Right forelimb (tissue), 1 donor: ENCODE measurements at places on chromosomes 4 and X.
A peak's percentile ranks its signal among the peaks of the same experiment; 100 is the strongest.

DNA sequence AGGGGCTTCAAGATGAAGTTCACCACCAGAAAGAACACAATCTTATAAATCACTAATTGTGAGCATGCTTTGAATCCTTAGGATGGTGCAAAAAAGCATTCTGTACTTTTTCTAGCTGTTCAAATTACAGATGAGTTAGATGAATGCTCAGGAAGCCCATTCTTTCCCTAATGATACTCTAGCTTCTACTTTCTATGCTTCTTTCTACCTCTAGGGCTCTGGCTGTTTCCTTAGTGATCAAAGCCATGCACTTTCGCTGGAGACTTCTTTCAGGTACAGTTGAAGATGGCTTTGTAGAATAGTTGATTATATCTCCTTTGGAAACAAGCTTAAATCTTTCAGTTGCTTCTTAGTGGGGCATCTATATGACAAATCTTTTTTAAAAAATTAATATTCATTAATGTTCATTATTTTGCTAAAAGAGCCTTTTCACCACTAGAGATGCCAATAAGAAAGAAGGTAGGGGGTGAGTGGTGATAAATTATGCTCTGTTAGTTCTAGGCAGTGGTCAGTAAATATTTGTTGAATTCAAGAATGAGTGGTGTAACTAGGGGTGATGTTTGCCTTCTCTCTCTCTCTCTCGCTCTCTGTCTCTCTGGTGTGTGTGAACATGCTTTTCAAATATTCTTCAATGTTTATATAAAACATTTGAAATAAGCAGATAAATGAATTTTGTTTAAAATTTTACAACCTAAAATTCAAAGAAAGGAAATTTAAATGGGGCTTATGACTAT, 169.4 kb downstream of the GLUD2 start:
- DNase-seq: no peak

- no peak for DNase-seq
Measured at GRCh38 chr4:147689067-147689466, 5.1 kb upstream of the PRMT9 start.

DNA sequence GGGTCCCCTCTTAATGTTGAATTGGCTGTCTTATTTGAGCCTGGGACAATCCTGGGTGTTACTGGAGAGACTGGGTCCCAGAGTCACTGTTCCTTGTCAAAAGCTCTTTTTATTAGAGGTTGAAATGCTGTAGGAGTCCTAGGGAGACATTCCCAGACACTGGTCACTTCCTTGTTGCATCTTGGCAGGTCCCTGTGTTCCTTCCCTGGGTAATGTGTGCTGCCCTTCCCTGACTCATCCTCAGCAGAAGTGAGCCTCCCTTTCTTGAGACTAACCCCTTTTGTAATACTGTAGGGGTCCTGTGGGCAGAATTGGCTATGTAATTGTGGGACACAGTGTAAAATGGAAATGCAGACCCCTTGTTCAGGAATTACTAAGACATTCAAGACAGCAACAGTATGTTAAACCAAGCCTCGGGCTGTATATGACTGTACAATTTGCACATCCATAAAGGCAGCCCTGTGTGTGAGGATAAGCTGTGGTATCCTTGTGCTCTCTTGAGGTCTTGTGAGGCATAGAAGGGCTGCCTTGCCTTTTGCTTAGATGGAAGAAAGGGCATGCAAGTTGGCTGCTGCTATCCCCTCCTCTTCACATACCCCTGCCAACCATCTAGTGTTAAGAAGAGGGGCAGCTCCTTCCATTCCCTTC, 53.5 kb downstream of the DCLK2 start:
- no peak for DNase-seq

- DNase-seq: no peak
Measured at GRCh38 chr4:167602157-167602556, 367.9 kb upstream of the SPOCK3 start.

- no peak for DNase-seq
Measured at GRCh38 chrX:153642655-153643430, 4.2 kb upstream of the DUSP9 start.

DNA sequence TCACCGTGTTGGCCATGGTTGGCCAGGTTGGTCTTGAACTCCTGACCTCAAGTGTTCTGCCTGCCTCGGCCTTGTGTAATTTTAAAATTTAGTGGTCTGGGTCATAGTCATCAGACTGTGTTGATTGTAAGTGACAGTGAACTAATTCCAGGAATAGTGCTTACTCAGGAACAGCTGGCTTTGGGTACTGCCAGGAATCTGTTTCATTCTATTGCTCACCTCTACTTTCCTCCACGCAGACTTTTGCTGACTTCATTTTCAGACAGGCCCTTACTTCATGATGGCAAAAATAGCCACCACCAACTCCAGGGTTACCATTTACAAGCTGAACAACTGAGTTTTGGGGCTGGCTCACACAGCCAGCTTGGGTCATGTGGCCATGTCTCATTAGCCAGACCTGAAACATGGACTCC, 54.6 kb downstream of the FNIP2 start:
- no peak for DNase-seq

DNA sequence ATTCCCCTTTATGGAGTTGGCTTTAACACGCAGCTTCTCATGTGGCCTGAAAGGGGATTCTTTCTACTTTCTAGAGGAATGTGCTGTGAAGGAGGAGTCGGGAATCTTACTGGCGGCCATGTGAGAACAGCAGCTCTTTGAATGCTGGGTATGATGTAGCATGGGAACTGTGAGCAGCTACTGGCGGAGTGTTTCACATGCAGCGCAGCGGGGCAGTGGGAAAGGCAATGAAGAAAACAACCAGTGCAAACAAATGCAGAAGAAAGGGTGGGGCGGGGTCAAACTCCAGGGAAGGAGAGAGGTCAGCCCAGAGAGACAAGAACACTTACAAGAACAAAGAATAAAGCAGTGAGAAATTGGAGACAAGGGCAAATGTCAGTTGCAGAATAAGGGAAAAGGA, 363.8 kb upstream of the FTHL17 start:
- DNase-seq: peak; percentile 49

DNA sequence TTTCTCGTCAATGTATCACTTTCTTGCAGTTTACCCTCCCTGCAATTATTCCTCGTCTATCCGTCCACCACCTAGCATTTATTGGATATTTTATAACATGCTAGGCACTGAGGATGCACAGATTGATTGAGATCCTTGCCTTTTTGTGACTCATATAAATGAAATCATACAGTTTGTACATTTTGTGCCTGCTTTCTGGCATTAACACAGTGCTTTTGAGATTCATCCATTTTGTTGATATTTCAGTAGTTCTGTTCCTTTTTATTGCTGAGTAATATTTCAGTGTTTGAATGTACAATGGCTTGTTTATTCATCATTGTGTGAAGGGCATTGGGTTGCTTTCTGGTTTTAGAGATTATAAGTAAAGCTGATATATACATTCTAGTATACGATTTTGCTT, 841 bp downstream of the TBC1D19 start:
- DNase-seq: no peak

GRCh38 chr4:67291644-67292043, 253.7 kb downstream of the CENPC start:
- no peak for DNase-seq

DNA sequence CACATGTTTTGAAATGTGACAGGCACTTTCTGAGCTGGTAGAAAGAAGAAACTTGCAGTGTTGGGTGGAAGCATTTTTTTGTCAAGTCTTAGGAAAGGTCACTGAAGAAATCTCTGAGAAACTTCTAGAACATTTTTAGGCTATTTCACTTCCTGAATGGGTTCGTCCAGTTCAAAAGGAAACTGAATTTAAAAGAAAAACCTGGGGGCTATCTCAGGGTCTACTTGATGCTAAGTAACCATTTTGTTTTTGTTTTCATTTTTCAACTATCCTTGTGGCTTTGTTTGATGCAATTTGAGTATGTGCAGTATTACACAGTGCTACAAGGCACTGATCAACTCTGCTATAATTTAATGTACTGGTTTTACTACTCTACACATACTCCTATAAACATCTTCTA, 34.0 kb upstream of the AMOT start:
- DNase-seq: no peak

- DNase-seq: no peak
Measured at GRCh38 chrX:20394451-20394850, 127.7 kb upstream of the RPS6KA3 start.

GRCh38 chr4:10108818-10109783, 7.5 kb downstream of the WDR1 start:
- DNase-seq: no peak

DNA sequence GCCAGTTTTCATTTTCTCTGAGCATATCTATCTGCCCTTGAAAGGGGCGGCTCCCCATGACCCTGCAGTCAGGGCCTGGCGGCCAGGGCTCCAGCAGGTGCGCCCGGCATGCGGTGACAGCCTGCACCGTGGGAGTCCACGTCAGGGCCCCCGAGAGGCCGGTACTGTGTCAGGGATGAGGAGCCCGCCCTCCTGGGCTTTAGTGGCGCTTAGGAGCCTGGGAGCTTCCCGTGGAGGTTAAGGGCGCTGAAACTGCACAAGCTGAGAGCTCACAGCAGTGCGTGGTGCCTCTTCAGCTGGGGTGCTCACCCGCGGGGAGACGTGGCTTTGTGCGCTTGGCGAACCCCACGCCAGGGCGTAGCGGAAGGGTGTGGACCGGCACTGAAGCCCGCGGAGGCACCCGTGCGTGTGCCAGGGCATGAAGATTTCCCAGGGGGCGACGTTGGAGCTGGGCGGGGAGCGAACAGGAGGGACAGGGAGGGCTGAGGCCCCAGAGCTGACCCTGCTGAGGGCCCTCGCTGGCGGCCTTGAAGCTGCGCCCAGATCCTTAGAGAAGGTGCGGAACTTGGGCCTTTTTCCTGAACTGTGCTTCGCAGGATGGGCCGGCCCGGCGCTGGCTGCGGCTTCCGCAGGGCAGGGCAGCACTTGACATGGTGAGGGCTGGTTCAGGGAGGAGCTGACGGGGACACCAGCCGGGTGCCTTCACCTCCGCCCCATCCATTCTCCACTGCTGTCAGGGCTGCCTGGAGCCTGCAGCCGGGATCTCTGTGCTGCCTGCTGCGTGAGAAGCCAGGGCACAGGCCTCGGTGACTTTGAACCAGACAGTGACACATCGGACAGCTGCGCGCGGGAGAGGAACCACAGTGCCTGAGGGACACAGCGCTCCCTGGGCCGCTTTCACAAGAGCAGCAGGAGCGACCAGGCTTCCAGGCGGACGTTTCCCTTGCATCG, 32.9 kb downstream of the HTT-AS start:
- peak; percentile 61 for DNase-seq

DNA sequence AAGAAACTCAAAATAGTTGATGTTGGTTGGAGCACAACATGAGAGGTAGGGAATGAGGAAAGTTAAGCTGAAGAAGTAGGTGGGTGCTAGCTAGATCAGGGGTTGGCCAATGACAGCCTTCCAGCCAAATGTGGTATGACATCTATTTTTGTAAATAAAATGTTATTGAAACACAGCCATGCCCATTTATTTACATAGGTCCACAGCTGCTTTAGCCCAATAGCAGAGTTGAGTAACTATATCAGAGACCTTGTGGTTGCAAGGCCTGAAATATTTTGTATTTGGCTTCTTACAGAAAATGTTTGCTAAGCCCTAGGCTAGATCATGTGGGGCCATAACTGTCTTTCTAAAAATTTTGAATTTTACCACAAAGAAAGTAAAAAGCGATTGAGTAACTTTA, 234.9 kb upstream of the CTSO start:
- DNase-seq: no peak

- DNase-seq: no peak
Measured at GRCh38 chr4:86975927-86976326, 41.1 kb downstream of the AFF1 start.

GRCh38 chr4:128353791-128354190, 66.2 kb upstream of the PGRMC2 start:
- DNase-seq: no peak

DNA sequence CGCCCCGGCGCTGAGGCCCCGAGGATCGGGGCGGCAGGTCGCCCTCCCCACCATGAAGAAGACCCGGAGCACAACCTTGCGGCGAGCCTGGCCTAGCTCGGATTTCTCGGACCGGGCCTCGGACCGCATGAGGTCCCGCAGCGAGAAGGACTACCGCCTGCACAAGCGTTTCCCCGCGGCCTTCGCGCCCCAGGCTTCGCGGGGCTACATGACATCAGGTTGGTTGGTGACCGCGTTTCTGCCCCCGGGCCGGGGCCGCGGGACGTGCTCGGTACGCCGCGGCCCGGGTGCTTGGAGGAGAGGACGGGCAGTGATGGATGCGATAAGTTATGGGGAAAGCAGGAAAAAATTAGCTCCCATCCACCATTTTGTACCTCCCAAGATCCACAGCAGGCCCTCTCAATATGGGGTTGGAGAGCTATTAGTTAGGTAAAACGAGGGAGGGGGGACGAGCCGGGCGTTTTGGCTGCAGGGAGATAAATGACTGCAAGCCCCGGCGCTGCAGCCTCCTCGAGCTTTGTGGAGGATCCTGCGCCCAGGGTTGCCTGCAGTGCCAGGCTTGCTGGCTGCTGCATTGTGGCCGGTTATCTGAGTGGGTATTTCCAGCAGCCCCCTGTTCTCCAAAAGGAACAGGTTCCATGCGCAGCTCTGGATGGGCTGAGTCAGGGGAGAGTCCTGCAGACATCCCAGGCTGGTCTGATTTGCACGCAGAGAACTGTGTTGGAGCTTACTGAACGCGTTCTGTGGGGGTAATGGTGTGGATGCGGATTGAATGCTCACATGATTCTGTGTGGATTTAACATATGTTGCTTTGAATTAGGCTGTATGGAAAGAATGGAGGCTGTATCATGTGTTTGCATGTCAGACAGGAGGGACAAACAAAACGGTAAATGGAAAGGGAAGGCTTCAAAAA, 1.9 kb downstream of the STOX2 start:
- DNase-seq: peak; percentile 64

DNA sequence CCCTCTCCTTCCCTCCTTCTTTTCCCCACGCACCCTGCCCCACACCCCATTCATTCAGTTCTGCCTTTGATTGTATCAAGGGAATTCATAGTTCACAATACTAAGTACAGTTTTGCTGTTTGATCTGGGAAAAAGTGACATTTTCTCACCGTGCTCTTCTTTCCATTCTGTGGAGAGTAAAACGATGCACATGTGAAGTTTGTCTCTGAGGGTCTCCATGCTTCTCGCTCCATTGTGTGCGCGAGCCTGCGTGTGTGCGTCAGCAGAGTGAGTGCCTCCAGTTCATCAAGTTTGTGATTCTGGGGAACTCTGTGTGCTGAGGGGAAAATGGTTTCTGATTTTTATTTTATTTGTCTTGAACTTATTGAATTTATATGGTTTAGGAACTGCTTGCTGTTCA, 1.9 kb downstream of the STK26 start:
- DNase-seq: no peak
